ENCODE measurements at places on chromosomes 3 and 15.

DNA sequence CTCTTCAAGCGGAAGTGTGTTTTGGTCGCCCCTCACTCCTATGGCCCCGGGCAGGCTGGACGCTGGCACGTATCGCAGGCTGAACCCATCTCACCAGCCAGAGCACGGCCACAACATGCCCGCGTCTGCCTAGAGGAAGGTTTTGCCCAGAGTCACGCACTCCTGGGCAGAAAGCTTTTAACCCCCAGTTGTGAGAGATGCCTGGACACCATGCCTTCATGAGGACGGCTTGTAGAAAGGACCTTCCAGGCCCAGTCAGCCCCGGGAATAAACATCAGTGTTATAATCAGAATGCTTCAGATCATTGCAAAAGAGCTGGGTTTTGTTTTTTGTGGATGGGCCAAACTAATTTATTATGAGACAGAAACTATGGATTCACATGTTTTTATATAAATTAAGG lies 16.5 kb downstream of the CYFIP1 start:
- no peak for ATAC-seq

- no peak for ATAC-seq
These were observed 100.7 kb downstream of the ASB7 start for GRCh38 chr15:100703032-100703578.

DNA sequence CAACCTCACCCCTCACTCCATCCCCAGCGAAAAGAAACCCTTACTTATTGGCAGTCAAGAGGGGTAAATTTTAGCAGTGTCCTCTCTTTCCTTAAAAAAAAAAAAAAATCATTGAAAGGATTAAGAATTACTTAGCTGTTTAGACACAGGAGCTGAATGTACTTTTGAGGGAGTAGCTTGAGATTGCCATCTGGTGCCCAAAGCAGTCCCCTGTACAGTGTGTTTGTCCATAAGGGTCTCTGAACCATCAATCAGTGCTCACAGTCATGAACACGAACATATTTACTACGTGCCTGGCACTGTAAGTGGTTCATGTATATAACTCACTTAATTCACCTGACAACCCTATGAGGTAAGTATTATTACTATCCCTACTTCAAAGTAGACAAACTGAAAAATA lies 463.5 kb downstream of the RAP2B start:
- ATAC-seq: 0 out of 3 replicates have a peak, but pooled peaks have one; percentile 36

- ATAC-seq: no peak
These were observed 92.4 kb downstream of the MB21D2 start for GRCh38 chr3:192825216-192825615.

- no peak for ATAC-seq
These were observed 55.2 kb downstream of the CMSS1 start for GRCh38 chr3:99872923-99873254.

DNA sequence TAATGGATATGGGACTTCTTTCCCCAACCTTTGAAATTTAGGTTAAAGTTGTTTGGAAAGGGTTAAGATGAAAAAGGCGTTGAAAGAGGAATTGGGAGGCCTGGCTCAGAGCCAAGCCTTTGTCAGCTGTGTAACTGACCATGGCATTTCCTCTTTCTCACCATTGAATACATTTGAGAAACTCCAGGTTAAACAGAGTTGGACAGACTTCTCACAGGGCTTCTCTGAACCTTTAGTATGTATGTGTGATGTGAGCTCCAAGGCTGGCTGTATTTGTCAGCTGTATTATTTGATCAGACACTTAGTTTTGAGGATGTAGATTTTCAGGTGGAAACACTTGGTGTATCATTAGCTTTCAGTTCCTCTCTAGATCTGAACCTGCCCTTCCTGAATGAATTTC lies 136.4 kb upstream of the GOLGA6L4 start:
- peak; percentile 82 for ATAC-seq

DNA sequence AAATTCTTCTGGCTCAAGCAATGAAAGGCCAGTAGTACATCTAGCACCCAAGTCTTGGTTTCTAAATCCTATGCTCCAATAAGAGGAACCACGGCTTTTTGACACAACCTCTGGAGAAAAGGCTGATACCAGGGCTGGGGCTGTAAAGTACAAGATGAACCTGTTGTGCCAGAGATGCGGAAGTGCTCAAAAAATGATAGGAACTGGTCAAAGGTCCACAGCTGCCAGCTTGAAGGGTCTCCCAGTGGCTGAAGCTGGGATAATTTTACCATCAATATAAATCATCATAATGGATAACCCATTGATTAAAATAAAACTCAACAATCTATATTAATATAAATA lies 558 bp upstream of the NCEH1 start:
- ATAC-seq: peak; percentile 9

DNA sequence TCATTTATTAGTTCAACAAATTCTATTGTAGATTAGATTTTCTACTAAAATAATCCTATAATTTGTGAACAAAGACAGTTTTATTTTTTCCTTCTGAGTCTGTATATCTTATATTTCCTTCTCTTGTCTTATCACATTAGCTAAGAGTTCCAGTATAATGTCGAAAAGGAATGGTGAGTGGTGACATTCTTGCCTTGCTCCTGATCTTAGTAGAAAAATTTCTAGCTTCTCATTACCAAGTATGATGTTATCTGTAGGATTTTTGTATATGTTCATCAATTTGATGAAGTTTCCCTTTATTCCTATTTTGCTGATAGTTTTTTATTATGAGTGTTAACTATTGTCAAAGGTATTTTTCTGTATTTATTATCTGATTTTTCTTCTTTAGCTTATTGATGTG lies 756.6 kb upstream of the BCHE start:
- ATAC-seq: no peak

GRCh38 chr3:37493485-37494080 lies 319.2 kb upstream of the LRRFIP2 start:
- ATAC-seq: no peak

DNA sequence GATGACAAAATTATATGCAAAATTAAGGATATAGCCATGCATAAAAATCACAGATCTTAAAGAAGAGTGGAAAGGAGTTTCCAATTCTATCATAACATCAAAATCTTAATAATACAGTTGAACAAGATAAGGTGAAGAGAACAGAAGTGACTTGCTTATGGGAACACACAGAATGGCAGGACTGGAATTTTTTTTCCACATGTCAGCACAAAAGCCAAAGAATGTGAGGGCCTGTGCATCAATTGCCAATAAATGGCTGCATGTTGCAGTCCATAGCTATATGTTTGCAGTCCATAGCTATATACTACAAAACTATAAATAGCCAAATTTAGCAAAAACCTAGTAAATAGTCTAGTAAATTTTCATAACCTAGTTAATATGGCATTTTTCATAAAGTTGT lies 10.4 kb upstream of the MB21D2 start:
- no peak for ATAC-seq

- ATAC-seq: no peak
These were observed 113.2 kb upstream of the TJP1 start for GRCh38 chr15:29935296-29936004.

DNA sequence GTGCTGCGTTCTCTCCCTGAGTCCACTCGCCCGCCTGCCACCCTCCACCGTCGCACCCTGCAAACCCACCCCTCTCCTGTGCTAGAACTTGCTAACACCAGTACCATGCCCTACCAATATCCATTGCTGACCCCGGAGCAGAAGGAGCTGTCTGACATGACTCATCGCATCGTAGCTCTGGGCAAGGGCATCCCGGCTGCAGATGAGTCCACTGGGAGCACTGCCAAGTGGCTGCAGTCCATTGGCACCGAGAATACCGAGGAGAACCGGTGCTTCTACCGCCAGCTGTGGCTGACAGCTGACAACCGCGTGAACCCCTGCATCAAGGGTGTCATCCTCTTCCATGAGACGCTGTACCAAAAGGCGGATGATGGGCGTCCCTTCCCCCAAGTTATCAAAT lies 4.9 kb upstream of the ALAS1 start:
- ATAC-seq: peak; percentile 45

- ATAC-seq: no peak
These were observed 77.8 kb downstream of the DNAJB8 start for GRCh38 chr3:128388932-128389331.

DNA sequence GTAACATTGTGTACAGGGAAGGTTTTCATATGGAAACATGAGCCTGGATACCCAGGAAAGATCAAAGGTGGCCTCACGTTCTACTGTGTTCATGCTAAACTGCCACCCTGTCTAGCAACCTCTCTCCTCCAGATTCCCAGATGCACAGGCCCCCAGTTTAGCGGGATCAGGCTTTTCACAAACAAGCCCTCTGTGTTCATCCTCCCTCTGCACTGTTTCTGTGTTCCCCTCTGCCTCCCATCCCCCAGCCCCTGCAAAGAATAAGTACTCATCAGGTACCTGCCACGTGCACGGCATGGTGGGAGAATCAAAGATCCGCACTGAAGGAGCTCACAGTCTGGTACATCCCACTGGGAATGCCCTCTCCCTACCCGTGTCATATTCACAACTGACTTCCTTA lies 46.1 kb downstream of the TMEM266 start:
- no peak for ATAC-seq

- no peak for ATAC-seq
These were observed 246.1 kb upstream of the RASGRP1 start for GRCh38 chr15:38810686-38811085.

DNA sequence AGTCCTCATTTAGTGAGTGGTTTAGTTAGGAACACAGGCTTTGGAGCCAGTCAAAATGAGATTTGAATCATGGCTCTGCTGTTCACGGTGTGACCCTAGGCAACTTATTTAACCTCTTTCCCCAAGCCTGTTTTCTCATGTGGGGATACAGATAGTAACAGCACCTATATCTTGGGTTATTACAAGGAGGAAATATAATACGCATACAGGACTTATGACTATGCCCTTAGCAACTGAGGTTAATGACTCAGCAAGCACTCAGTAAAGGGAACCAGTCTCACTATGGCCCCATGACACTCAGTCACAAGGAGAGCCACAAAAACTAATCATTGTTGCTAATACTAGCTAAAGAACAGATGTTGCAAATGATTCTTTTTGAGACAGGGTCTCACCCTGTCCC lies 45.9 kb downstream of the SUMF1 start:
- peak; percentile 32 for ATAC-seq

- ATAC-seq: no peak
These were observed 151.4 kb downstream of the WNT7A start for GRCh38 chr3:13728487-13728886.

DNA sequence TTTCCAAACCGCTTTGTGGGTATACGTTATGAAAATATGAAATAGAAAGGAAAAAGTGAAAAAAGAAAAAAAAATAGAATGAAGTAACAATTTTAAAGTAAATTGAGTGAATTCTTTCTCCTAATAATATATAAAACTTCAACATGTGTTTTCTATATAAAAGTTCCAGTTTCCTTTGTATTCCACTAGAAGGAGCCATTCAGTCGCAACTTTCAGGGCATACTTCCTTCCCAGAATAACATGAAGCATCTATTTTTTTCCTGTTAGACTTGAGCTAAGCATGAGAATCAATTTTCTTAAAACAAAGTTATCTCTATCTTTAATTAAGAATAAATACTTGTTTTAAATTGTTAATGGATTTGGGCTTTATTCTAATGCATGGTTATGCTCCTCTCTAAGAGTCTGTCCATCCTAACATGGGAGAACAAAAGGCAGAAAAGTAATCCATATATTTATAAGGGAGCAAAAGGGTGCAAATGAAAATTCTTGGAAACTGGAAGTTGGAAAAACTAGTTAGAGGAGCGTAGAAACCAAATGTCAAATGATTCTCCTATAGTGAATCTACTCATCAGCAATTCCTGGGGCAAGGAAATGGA lies 16.0 kb upstream of the VGLL3 start:
- ATAC-seq: no peak

DNA sequence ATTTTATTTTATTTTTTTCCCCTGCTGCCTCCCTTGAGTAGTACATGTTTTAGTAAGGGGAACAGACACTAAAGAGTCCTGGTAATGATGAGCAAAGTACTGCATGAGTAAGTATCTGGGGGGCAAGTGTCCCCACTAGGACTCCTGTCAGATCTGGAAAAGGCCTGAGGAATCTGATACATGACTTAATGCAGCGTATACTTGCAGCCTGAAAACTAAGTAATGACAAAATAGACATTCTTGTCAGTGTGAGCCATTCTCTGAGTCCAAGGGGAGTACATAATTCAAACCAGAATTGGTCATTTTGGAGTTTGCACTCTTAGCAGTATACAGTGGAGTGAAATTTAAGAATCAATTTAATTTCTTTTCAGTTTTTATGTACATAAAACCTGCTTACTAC lies 27.5 kb downstream of the NXPE3 start:
- ATAC-seq: no peak

GRCh38 chr15:36755341-36756000 lies 176.0 kb downstream of the CDIN1 start:
- ATAC-seq: no peak

DNA sequence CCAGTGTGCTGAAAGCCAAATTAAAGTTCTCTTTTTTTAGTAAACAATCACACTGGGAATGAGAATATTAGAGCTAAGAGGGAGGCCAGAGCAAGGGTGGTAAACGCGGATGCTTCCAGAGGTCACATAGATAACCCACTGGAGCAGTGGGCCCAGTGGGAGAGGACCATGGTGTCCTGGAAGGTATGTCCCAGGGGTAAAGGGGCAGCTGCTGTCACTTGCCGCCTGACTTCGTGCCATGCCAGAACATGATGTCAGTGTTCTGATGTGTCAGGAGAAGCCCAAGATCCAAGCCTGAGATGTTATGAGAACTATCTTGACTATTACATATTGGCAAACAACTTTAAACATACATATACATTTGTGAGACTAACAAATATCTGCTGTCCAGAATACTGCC lies 211.9 kb upstream of the IL12A start:
- no peak for ATAC-seq

GRCh38 chr3:53629402-53629723 lies 135.0 kb downstream of the CACNA1D start:
- no peak for ATAC-seq

GRCh38 chr3:109025896-109026295 lies 72.2 kb upstream of the GUCA1C start:
- no peak for ATAC-seq

- no peak for ATAC-seq
These were observed 1.6 kb downstream of the NMD3 start for GRCh38 chr3:161222662-161223061.

DNA sequence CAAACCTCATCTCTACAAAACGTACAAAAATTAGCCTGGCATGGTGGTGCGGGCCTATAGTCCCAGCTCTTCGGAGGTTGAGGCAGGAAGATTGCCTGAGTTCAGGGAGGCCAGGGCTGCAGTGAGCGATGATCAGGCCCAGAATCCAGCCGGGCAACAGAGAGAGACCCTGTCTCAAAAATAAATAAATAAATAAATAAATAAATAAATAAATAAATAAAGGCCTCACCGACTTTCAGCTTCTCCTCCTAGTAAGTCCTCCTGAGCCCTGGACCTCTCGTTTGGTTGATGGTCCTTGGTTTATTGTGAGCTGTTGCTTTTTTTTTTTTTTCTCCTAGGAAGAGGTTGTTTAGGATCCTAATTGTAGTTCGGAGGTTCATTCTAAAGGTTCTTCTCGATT lies 25.1 kb downstream of the WDR73 start:
- ATAC-seq: no peak

DNA sequence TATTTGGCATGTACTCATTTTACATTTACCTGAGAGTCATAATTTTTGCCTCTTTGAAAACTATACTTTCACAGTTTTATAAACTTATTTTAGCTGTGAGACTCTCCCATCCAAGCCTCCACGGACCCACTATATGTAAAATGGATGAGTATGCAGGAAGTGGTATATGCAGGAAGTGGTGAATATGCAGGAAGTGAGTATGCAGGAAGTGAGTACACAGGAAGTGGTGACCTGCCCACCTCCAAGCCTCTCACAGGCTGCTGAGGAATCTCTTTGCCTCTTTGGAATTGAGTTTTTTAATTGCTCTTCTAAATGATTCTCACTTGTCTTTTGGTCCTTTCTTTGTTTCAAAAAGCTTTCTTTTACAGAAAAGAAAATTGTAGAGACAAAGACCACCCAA lies 85.2 kb downstream of the KBTBD8 start:
- ATAC-seq: no peak

- ATAC-seq: no peak
These were observed 61.2 kb upstream of the FURIN start for GRCh38 chr15:90807074-90807785.
